Activated CD4-positive, alpha-beta T cell treated with anti-CD3 and anti-CD28 coated beads, Interleukin-2, Interleukin-6, amounts not matched to agents 100 ng/mL and 50 ng/mL, durations not matched to agents 16 hours and 8 hours (primary cell): ENCODE measurements at places on chromosomes 2 and 18.

DNA sequence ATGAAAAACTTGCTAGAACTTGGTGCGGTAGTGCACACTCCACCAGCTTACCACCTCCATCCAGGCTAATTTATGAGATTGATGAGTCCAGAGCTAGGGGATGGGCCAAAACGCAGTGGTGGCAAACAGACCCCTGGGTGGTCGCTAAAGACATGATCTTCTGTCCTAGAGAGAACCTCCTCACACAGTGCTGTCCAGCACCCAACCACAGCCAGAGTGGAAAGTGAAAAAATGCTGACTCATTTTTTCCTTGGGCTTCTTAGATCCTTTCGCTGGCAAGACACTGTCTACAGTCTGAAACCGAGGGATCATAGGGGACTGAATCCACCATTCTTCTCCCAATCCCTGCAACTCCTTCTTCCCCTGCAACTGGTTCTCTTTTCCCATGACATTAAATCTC, 4.1 kb downstream of the ANTXR1 start:
- no peak for DNase-seq

- no peak for DNase-seq
Observed at GRCh38 chr2:175464311-175464670, 282.8 kb upstream of the ATP5MC3 start.

- no peak for DNase-seq
Observed at GRCh38 chr2:104250635-104251034, 603.3 kb upstream of the POU3F3 start.

- DNase-seq = no peak
Observed at GRCh38 chr2:143241403-143242088, 112.3 kb downstream of the ARHGAP15 start.

GRCh38 chr2:125167820-125168219, 1142.7 kb downstream of the CNTNAP5 start:
- no peak for DNase-seq

DNA sequence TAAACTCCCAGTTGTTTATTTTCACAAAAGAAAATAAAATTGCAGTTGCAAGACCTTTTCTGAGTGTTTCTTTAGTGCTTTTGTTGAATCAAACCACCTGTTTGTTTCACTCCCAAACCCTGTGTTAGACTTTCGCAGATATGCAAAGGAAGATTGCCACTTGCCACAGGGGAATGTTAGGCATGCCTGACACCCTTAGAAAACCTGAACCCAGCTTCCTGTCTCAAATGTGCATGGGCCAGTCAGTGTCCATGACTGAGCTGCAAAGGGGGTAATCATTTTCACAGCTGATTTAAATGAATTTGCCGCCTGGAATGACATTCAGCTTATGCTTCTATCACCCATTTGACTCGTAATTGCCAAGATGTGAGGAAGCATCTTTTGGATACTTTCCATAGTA, 17.5 kb downstream of the TGOLN2 start:
- DNase-seq = no peak
